ENCODE measurements at places on chromosomes 2 and 18. TPM values are rescaled to one million over a fixed set of nuclear protein-coding genes. Genes with fewer than 3 reads are reported as not detected.
A peak's percentile ranks its signal among the peaks of the same experiment; 100 is the strongest.

- no peak for DNase-seq
Observed at GRCh38 chr18:57635003-57635822, 13.6 kb upstream of the NARS1 start.

GRCh38 chr18:42086288-42086687 is 131.3 kb downstream of the PIK3C3 start:
- no peak for DNase-seq

DNA sequence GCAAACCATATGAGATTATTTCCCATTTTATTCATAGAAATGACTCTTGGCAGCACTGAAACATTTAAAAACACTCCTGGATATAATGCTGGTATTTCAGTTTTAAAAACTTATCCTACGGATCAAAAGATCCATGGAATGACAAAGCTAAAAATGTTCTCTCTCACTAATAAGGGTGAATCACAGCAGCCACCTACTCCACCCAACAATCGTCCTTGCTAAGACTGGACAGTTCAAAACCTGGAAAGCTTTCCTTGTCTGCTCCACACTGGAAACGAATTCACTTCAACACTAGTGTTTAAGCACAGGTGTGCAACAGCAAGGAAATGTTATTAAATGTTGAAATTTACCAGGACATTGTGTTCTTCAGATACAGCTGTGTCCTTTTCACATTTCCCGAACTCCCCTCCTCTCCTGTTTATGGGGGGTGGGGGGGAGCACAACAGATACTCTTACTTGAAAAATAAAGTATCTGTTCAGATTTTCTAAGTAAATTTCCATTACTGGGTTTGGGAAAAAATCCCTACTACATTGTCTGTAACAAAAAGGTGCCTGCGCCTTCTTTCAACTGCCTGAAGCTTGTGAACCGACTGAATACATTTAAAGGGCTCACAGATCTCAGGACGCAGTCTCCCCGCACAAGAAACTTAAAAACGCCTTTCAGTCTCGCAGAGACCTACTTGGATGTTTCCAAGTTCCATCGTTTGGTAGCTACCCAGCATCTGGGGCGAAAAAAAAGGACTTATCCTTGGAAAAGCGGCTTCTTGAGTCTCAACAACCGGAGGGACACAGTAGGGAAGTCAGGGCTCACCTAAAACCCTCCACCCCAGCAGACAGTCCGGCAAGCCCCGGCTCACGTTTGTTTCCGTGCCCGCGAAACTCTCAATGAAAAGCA is 1.3 kb downstream of the YWHAQ start:
- DNase-seq: no peak

DNA sequence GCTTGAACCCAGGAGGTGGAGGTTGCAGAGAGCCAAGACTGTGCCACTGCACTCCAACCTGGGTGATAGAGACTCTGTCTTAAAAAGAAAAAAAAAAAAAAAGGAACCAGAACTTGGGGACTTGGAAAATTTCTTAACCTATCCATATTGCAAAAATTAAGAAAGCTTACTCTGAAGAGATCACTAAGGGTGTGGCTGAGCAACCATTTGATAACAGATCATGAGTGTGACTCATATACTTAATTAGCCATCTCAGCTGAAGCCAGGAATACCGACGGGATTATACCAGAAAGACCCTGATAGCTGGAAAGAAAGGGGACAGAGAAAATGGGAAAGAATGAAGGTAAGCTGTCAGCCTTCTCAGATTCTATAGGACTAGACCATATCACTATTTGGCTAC is 7.1 kb upstream of the ADD2 start:
- no peak for DNase-seq

- DNase-seq: no peak
Observed at GRCh38 chr2:120294008-120294340, 41.3 kb downstream of the RALB start.

- DNase-seq: peak; percentile 68
Observed at GRCh38 chr2:144461308-144461766, 58.6 kb downstream of the ZEB2 start.

SP140 gene
- 2.0 TPM for total RNA-seq

CNTNAP5 gene
- 0.31 TPM for total RNA-seq

ADAM23 gene
- total RNA-seq: 19.5 TPM

UGT1A10 gene
- total RNA-seq: 0.31 TPM
